ENCODE measurements at places on chromosomes 1 and 21.

GRCh38 chr1:98692482-98692881 lies 31.0 kb downstream of the SNX7 start:
- no peak for DNase-seq

GRCh38 chr1:46456411-46456963 lies 33.1 kb upstream of the DMBX1 start:
- no peak for DNase-seq

- DNase-seq: no peak
Measured at GRCh38 chr1:9100471-9101043, 28.3 kb downstream of the GPR157 start.

DNA sequence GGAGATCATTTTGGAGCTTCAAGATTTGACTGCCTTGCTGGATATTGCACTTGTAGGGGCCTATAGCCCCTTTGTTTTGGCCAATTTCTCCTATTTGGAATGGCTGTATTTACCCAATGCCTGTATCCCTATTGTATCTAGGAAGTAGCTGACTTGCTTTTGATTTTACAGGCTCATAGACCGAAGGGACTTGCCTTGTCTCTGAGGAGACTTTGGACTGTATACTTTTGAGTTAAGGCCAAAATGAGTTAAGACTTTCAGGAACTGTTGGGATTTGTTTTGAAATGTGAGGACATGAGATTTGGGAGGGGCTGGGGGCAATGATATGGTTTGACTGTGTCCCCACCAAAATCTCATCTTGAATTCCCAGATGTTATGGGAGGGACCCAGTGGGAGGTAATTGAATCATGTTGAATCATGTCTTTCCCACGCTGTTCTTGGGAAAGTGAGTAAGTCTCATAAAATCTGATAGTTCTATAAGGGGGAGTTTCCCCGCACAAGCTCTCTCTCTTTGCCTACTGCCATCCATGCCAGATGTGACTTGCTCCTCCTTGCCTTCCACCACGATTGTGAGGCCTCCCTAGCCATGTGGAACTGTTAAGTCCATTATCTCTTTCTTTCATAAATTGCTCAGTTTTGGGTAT lies 276.1 kb downstream of the LMX1A start:
- no peak for DNase-seq

DNA sequence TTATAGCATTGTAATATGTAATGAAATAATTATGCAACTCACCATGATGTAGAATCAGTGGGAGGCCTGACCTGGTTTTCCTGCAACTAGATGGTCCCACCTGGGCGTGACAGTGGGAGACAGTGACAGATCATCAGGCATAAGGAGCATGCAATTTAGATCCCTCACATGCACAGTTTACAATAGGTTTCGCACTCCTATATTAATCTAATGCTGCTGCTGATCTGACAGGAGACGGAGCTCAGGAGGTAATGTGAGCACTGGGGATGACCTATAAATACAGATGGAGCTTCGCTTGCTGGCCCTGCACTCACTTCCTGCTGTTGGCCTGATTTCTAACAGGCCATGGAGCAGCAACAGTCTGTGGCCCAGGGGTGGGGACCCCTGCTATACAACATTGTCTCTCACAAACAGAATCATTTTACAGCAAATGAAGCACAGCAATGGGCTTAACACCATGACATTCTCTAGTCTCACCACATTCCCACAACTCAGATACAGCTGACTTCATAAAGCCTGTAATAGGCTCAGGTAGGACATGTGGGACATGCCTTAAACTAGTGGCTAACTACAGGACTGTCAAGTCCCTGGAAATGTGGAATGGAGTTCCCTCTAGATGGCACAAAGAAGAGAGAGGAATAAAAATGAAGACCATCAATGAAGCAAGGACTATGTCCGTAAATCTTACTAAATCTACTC lies 40.7 kb upstream of the SLC5A9 start:
- DNase-seq: no peak

DNA sequence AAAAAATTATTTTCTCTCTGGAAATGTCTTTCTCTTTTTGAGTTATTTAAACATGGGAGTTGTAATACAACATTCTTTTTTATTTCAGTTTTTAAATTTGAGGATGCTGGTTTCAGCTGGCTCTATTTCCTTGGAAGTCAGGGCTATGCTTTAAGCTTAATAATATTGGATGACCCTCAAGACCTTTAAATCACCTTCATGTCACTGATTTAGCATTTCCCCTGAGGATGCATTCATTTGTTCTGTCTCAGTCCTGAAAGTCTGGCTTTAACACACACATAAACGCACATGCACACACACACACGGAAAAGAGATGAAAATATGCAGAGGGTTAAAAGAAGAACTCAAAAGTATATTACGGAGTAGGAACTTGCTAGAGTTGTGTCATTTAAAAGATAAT lies 260.5 kb downstream of the PTBP2 start:
- no peak for DNase-seq

DNA sequence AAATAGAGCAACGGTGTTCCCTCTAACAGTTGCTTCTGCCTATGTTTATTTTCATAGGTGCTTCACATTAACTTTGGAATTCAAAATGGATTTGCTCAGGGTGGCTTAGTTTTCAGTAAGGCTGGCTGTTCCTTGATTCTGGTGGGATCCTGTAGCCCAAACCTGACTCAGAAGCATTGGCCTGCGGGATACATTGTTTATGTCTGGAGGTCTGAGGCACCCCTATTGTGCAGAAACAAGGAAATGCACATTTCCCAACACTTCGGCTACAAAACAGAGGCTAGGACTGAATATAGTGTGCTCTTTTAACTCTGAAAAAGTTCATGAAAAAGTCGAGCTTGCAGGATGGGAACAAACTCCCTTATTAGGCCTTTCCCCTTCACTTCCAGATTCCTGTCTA lies 133.8 kb upstream of the F3 start:
- no peak for DNase-seq

GRCh38 chr1:55078470-55078869 lies 39.1 kb downstream of the PCSK9 start:
- DNase-seq: no peak

DNA sequence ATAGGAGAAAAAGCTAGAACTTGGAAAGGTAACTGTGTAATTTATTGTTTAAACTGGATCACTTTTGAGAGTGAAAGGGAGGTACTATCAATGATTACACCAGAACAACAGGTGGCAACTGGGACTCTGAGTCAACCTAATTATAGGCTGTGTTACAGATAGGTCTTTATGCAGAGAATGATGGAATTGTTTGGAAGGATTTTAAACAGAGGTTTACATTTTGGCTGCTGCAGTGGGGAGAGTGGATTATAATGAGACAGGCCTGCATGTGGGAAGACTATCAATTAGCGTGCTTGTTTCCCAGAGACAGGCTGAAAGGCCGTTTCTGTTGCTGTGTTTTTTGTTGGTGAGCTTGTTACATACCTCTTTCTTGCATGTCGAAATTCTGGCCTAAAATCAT lies 432.9 kb downstream of the PLA2G4A start:
- DNase-seq: no peak

- DNase-seq: no peak
Measured at GRCh38 chr1:41613689-41614574, 129.4 kb upstream of the EDN2 start.

DNA sequence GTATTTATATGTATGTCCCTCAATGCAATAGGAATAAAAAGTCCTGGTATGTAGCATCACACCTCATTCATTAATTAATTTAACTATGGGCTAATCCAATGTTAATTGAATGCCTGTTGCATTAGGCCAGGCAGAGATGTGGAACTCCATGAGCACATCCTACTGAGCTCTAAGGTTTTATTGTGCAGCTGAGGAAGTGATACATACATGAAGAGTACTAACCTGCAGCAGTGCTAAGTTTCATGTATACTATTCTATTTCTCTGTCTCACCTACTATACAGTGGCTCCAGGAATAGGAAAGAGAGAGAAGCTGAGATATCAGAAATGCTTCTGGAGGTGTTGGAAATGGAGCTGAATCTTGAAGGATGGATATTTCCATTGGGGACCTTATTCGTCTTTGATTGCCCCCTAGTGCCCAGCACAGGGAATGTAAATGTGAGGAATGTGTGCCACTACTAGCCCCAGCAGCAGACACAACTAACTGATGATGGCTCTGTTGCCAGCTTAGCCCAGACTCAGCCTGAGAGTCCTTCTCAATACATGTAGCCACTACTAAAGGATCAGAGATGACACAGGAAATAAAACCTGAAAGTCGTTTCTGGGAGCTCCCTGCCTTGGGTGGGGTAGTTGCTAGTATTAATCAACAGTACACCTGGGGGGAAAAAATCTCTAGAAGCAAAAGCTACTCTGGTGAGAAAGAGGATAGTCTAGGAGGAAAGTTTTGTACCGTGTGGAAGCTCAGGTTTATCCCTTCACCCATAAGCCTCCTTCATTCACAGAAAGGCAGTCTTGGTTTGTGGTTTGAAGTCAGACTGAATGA lies 173.3 kb upstream of the FOXD3 start:
- DNase-seq: no peak

DNA sequence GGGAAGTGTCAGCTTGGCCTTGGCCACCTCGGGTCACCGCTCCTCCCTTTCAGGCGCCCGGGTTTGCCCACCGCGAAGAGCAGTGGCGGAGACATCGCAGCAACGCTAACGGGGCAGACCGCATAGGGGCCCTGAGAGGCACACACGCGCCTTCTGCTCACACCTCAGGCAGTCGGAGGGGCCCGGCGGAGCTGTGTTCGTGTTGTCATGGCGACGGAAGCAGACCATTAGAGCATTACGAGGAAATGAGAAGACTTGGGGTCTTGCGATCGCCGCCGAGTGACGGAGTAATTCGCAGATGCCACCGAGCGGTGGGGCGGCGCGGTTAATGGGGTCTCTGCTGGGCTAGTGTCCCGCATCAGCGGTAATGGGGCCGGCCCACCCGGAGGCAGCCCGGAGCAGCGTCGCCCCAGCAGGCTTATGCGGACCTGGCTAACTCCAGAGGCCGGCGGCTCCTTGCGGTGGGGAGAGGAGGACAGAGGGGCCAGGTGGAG lies 144.1 kb downstream of the TNR start:
- no peak for DNase-seq

DNA sequence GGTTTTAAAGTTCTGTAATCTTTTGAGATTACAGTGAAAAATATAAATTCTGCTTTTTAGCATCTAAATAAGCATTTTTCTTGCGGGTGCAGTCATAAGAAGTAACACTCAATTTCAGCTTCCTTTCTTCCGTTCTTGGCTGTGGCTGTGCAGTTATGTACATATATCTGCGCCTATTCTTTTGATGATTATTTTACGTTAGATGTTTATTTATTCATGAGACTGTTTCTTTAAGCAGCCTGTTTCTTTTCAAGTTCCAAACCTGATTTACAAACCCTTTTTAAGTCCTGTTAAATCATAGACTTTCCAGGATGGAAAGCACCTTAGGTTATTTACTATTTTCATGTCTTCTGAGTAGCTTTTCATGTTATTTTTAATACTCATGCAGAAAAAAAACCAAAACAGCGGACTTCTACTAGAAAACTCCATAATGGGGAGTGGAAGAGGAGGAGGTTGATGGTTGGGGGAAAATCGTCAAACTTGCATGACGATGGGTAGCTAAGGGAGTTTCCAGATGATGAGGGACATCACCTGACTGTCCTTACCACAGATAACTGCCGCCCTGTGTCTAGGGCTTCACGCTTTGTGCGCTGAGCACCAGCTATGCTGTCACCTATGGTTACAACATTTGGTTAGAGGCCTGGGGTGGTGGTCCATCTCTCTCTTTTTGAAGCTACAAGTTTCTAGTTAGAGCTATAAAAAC lies 2.6 kb downstream of the PRDM2 start:
- no peak for DNase-seq

DNA sequence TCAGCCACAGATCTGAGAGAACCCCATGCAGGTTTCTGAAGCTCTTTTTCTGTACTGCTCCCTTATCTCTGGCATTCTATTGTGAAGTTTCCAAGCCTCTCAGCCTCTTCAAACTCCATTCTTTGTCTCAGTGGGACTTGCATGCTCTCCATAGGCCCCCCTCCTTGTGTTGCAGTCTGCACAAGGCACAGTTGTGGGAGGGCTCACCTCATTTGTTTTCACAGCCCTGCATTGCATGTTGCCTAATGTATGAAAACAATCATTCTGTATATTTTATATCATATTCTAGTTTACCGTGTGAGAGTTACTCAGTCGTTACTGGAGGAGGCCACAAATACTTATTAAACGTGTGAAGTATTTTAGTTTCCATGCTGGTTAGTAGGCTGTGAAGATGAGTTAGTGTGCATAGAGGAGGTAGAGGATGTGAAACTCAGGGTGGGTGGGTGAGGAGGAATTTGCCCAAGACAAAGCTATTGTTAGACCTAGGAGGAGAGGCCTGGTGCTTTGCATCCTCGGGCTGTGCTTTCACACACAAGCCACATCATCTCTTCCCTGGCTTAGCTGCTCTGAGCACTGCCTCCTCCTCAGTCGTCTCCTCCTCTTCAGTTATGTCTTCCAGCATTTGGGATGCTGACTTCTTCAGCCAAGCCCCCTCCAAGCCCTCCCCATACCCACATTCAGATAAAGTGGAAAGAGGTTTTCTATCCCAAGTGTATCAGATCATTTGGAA lies 7.8 kb upstream of the CHI3L2 start:
- DNase-seq: no peak

- DNase-seq: no peak
Measured at GRCh38 chr1:14961661-14962267, 191.8 kb upstream of the TMEM51 start.

- no peak for DNase-seq
Measured at GRCh38 chr1:221626041-221626440, 115.8 kb downstream of the DUSP10 start.

DNA sequence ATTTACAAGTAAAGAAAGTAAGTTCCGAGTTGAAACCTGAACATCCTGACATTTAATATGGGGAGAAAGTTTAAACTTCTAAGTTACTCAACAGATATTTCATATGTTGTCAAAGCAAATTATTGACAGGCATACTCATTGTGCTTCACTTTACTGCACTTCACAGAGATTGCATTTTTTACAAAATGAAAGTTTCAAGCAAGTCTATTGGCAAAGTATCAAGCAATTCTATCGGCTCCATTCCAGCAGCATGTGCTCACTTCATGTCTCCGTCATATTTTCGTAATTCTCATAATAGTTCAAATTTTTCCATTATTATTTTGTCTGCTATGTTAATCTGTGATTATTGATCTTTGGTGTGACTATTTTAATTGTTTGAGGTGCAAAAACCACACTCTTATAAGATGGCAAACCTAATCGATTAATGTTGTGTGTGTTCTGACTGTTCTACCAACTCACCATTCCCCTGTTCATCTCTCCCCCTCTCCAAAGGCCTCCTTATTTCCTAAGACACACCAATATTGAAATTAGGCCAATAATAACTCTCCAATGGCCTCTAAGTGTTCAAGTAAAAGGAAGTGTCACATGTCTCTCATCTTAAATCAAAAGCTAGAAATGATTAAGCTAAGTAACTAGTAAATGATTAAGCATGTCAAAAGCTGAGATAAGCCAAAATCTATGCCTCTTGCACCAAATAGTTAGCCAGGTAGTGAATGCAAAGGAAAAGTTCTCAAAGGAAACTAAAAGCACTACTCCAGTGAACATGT lies 68.2 kb upstream of the BCL9 start:
- DNase-seq: no peak

DNA sequence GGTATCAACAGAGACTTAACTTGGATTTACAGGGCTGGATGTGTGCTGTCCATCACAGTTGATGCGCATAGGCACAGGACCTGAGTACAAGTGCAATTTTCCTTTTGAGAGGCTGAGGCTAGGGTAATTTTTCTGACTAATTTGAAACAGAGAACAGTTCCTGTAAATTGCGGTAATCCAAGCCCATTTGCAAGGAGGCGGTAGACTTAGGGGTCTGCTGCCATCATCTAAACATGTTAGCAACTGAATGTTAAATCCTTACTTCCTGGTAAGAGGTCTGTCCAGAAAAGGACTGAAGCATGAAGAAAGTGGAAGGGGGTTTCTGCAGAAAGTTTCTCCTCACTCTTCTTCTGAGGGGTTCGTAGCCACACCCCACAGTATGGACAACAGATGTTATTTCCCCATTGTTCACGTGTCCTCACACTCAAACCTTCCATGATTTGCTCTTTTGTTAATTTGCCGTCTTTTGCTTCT lies 23.7 kb upstream of the C1orf198 start:
- DNase-seq: no peak

Measured in coronary artery (tissue), 2 donors.